Occipital lobe (tissue), 3 donors: ENCODE measurements at places on chromosomes 16 and 17. TPM values are rescaled to one million over a fixed set of nuclear protein-coding genes. Genes with fewer than 3 reads are reported as not detected.

Gene BAIAP2
- 26.2 TPM for total RNA-seq

- no peak for DNase-seq
These were observed 2.8 kb downstream of the NDEL1 start for GRCh38 chr17:8438441-8438840.

- DNase-seq, result no peak
These were observed 11.9 kb upstream of the TM4SF5 start for GRCh38 chr17:4759776-4760236.

DNA sequence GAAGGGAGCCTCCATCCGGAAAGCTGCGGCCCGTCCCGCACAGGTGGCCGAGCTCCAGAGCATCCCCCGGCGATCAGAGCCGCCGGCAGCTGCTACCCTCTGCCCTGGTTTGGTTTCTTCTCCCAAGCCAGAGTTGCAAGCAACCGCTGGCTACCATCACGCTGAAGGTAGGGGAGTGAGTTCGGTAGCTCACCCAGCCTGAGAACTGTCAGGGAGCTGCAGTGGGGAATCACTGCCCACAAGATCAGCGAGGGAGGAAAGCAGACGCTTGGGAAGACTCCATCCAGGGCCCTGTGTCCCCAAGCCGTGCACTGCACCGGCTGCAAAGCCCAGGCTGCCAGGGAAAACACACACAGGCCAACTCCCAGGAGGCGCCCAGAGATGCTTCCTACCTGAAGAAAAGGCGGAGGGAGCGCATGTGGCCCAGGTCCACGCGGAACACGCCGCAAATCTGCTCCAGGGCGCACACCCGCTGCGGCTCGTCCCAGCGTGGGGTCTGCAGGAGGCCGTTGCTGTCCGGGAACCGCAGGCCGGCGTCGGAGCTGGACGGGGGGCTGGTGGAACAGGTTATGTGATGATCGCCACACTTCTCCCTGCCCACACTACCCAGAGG lies 83.3 kb downstream of the TBC1D16 start:
- no peak for DNase-seq

DNA sequence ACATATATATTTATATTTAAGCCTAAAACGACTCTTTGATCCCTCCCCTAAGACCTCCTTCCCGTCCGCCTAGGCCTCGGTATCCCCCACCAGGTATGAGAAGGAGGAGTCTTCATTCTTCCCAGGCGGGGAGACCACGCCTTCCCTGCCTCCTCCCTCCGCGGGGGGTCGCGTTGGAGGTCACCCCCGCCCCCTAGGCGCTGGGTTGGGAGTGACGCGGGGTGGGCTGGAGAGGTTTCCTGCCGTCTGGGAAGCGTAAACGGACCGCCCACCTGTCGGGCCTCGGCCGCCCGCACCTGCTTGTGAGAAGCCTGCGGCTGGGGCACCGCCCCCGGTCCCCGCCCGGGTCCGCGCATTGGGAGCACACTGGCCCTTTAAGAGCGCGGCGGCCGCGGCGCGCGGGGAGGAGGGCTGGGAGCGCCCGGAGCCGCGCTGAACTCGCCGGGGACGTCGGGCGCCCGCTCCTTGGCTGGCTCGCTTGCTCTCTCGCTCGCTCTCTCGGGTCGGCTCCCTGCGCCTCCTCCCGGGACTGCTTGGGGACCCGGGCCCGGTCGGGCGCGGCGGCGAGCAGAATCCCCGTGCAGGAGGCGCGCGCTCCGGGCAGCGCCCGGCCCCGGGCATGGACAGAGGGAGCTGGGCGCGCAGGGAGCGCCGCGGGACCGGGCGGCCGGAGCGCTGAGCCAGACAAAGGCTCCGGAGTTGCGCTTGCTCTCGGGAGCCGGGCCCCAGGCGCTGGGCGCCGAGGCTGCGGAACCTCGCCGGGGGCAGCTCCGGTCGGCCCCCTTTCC lies at the start of gene MMP15:
TSS of gene MMP15 (plus strand) at position 404 of the 788 bp plus-strand sequence. CDS start 597 bp downstream, outside the sequence.
- DNase-seq, result no peak
